GM23338 (cell line): ENCODE measurements at places on chromosomes 7 and 10.
A peak's percentile ranks its signal among the peaks of the same experiment; 100 is the strongest.

DNA sequence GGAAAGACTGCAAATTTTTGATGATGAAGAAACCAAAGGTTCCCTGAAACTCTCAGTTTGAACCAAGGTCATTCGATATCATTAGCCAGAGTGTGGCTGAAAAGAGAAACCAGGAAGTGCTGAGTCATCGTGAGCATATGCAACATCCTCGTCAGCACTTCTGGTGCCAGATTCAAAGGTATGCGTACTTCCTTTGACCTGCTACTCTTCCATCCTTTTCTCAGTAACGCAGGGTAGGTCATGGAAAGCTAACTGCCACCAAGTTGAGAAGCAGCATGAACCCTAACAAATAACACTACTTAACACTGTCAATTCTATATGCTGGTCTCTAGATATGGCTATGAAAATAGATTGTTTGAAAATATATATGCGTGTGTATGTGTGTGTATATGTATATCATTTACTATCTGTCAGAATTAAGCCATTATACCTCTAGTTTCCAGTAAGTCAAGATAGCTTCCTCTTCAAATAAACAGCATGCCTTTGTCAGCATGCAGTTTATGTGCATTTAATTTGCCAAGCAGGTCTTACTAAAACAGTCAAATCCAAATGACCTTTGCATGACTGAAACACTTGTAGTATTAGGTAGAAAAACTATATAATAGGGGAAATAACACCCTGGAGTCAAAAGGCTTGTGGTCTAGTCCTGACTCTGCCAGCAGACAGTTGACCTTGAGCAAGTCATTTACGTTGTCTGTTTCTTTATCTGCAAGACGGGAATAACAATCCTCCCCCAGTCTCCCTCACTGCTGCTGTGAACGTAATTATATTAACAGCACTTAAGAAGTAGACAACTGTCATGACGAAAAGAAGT, 26.4 kb downstream of the CDK6 start:
- DNase-seq, result peak; percentile 81
- H3K36me3 ChIP-seq, result no peaks in the 10 kb centered on the region
- H3K27ac ChIP-seq, result peak overlapping the region; percentile 21; the same call in 1 of the 2 replicates
- peaks cover 38% of the 10 kb centered on the region for H3K4me1 ChIP-seq
- no peaks in the 10 kb centered on the region for H3K27me3 ChIP-seq
- no peak overlapping the region for H3K4me3 ChIP-seq

GRCh38 chr7:151431768-151432311, 8.1 kb downstream of the CRYGN start:
- H3K4me3 ChIP-seq, result no peak overlapping the region
- no peaks in the 10 kb centered on the region; the same call in 1 of the 2 replicates for H3K36me3 ChIP-seq
- no peak for DNase-seq
- no peaks in the 10 kb centered on the region for H3K27me3 ChIP-seq
- H3K4me1 ChIP-seq, result peaks cover 25% of the 10 kb centered on the region
- H3K27ac ChIP-seq, result no peak overlapping the region

- DNase-seq, result peak; percentile 68
- H3K27ac ChIP-seq, result no peak overlapping the region
- H3K36me3 ChIP-seq, result no peaks in the 10 kb centered on the region
- peaks cover 28% of the 10 kb centered on the region for H3K4me1 ChIP-seq
These were observed 1.2 kb downstream of the FLNC start for GRCh38 chr7:128831178-128831993.

- H3K27ac ChIP-seq, result no peak overlapping the region
- H3K27me3 ChIP-seq, result no peaks in the 10 kb centered on the region
- H3K4me3 ChIP-seq, result no peak overlapping the region
- no peak for DNase-seq
- no peaks in the 10 kb centered on the region for H3K36me3 ChIP-seq
These were observed 308.2 kb downstream of the AUTS2 start for GRCh38 chr7:69906283-69906995.

- peak; percentile 15 for DNase-seq
- H3K4me3 ChIP-seq, result no peak overlapping the region
- peaks cover 27% of the 10 kb centered on the region for H3K4me1 ChIP-seq
- peak overlapping the region; percentile 24 for H3K27ac ChIP-seq
- H3K36me3 ChIP-seq, result no peaks in the 10 kb centered on the region
These were observed 7.7 kb downstream of the SLC37A3 start for GRCh38 chr7:140390466-140391190.

- peak; percentile 81 for DNase-seq
- H3K4me3 ChIP-seq, result peak overlapping the region; percentile 47
- no peaks in the 10 kb centered on the region for H3K36me3 ChIP-seq
- H3K27me3 ChIP-seq, result peaks cover 25% of the 10 kb centered on the region
- peaks cover 46% of the 10 kb centered on the region for H3K4me1 ChIP-seq
These were observed 26.0 kb downstream of the LEP start for GRCh38 chr7:128266883-128267594.

DNA sequence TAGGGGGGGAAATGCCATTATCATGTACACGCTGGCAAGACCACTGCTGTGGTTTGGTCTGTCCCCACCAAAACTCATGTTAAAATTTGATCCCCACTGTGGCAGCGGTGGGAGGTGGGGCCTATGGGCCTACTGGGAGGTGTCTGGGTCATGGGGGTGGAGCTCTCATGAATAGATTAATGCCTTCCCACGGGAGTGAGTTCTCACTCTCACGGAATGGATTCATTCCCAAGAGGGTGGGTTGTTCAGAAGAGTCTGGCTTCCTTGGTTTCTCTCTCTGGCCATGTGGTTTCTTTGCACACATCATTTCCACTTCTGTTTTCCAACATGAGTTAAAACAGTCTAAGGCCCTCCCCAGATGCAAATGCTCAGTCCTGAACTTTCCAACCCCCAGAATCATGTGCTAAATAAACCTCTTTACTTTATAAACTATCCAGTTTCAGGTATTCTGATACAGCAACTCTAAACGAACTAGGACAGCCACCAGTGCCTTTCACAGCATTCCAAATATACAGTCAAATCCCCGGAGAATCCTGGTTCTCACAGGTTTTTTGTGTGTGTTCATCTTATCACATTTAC, 44.3 kb downstream of the SMURF1 start:
- H3K4me3 ChIP-seq, result no peak overlapping the region
- H3K27ac ChIP-seq, result peak overlapping the region; percentile 88
- H3K36me3 ChIP-seq, result no peaks in the 10 kb centered on the region
- DNase-seq, result no peak
- peaks cover 33% of the 10 kb centered on the region for H3K4me1 ChIP-seq
- no peaks in the 10 kb centered on the region for H3K27me3 ChIP-seq

- H3K4me1 ChIP-seq, result no peaks in the 10 kb centered on the region; the same call in 1 of the 2 replicates
- no peaks in the 10 kb centered on the region for H3K36me3 ChIP-seq
- DNase-seq, result no peak
- H3K27me3 ChIP-seq, result no peaks in the 10 kb centered on the region
These were observed 38.1 kb downstream of the PRPS1L1 start for GRCh38 chr7:17989546-17989945.

- no peaks in the 10 kb centered on the region for H3K4me1 ChIP-seq
- DNase-seq, result no peak
- H3K36me3 ChIP-seq, result no peaks in the 10 kb centered on the region
- no peaks in the 10 kb centered on the region for H3K27me3 ChIP-seq
- H3K27ac ChIP-seq, result no peak overlapping the region
These were observed 50.7 kb upstream of the GHITM start for GRCh38 chr10:84088626-84089025.

DNA sequence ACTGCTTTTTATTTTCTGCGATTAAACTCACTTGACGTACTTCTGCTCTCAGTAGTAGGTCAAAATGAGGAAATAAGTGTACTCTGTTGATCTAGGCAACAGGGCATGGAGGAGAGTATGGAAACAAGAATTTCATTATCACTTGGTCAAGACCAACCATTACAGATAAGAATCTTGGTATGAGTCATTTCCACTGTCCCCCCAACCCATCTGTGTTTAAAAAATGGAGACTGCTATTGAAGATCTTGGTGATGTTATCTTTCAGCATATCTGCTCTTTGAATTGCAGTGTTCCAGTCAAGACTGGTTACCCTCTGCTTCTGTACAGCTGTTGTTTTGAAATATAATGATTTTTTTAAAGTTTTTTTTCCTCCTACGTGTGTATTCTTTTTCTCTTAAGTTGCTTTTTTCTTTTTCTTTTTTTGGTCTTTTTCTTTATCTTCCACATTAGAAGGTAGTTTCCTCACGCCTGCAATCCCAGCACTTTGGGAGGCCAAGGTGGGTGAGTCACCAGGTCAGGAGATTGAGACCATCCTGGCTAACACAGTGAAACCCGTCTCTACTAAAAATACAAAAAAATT, 11.7 kb downstream of the STAM start:
- H3K4me3 ChIP-seq, result no peak overlapping the region
- H3K27ac ChIP-seq, result no peak overlapping the region
- H3K4me1 ChIP-seq, result peaks cover 43% of the 10 kb centered on the region
- no peaks in the 10 kb centered on the region for H3K27me3 ChIP-seq
- DNase-seq, result no peak
- H3K36me3 ChIP-seq, result peaks cover 6% of the 10 kb centered on the region; the same call in 1 of the 2 replicates

GRCh38 chr7:90951986-90952954, 312.0 kb upstream of the FZD1 start:
- no peak overlapping the region for H3K4me3 ChIP-seq
- H3K27ac ChIP-seq, result no peak overlapping the region
- H3K36me3 ChIP-seq, result no peaks in the 10 kb centered on the region
- H3K4me1 ChIP-seq, result peaks cover 27% of the 10 kb centered on the region
- peak; percentile 60 for DNase-seq
- no peaks in the 10 kb centered on the region for H3K27me3 ChIP-seq

DNA sequence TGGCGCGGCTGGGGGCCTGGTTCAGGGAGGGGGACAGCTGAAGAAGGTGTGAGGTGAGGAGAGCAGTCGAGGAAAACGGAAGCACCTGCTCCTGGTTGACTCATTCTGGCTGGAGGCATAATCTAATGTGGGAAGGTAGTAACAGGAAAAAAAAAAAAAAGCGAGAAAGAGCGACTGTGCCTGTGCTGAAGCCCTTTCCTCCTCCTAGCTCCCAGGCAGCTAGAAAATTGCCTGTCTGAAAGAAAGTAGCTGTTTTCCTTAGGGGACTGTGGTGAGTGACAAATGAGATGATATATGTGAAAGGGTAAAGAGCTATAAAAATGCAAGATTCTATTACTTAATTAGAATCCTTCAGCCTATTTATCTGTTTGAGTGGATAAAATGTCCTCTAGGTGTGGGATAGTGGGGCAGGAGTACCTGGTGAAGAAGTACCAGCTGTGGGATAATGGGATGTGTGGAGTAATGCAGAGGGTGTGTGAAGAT, 4.9 kb upstream of the MEST start:
- no peaks in the 10 kb centered on the region for H3K27me3 ChIP-seq
- 0 out of 2 replicates have a peak, but pooled peaks cover 3% of the 10 kb centered on the region for H3K36me3 ChIP-seq
- H3K27ac ChIP-seq, result no peak overlapping the region
- DNase-seq, result peak; percentile 41

GRCh38 chr7:70698219-70698832, 433.6 kb upstream of the GALNT17 start:
- H3K27ac ChIP-seq, result no peak overlapping the region
- H3K27me3 ChIP-seq, result peaks cover 14% of the 10 kb centered on the region
- peaks cover 59% of the 10 kb centered on the region for H3K4me1 ChIP-seq

- no peak overlapping the region for H3K27ac ChIP-seq
- no peak overlapping the region for H3K4me3 ChIP-seq
- no peak for DNase-seq
- no peaks in the 10 kb centered on the region for H3K36me3 ChIP-seq
- H3K4me1 ChIP-seq, result no peaks in the 10 kb centered on the region
These were observed 48.0 kb upstream of the CAMK2B start for GRCh38 chr7:44373418-44373740.

DNA sequence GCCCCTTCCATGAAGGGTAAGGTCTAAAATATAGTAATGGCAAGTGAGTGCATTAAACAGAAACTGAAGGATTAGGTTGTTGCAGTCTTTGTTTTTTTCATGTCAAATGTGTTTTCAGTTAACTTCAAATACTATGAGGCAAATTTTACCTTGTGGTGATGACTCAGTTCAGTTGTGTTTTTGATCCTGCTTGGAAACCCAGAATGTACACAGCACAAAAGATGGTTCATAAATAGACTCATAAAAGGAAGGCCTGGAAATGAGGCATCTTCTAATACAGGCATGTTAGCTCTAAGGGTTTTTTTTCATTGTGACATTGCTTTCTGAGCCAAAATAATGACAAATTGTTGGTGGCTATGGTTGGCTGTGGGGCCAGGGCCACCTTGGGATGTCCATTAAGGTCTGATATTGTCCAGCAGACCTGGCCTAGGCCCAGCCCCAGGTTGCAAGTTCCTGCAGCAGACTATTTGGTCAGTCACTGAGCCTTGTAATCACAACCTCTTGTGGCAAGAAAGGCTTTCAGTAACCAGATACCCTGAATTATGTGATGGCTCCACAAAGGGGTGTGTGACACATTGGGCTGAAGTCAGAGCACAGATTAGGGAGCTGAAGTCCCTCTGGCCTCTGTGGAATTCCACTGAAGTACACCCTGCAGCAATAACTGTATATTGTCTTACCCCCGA, 69.0 kb upstream of the SAMD8 start:
- DNase-seq, result no peak
- H3K27ac ChIP-seq, result no peak overlapping the region

GRCh38 chr10:113897693-113898618, 43.5 kb downstream of the NHLRC2 start:
- H3K4me3 ChIP-seq, result no peak overlapping the region
- no peak for DNase-seq
- no peaks in the 10 kb centered on the region for H3K27me3 ChIP-seq
- no peak overlapping the region for H3K27ac ChIP-seq
- no peaks in the 10 kb centered on the region for H3K4me1 ChIP-seq

- no peak overlapping the region for H3K4me3 ChIP-seq
- no peaks in the 10 kb centered on the region for H3K27me3 ChIP-seq
- H3K27ac ChIP-seq, result no peak overlapping the region
- no peak for DNase-seq
These were observed 897.1 kb downstream of the GATA3 start for GRCh38 chr10:8951440-8952089.

- no peaks in the 10 kb centered on the region for H3K27me3 ChIP-seq
- 0 out of 2 replicates have a peak, but pooled peaks cover 4% of the 10 kb centered on the region for H3K4me1 ChIP-seq
- H3K4me3 ChIP-seq, result no peak overlapping the region
- H3K36me3 ChIP-seq, result no peaks in the 10 kb centered on the region
- no peak overlapping the region for H3K27ac ChIP-seq
These were observed 103.2 kb downstream of the CXCL12 start for GRCh38 chr10:44281662-44282061.

GRCh38 chr7:155988416-155988815, 176.2 kb upstream of the SHH start:
- no peaks in the 10 kb centered on the region for H3K4me1 ChIP-seq
- no peak for DNase-seq
- H3K27ac ChIP-seq, result no peak overlapping the region
- no peak overlapping the region for H3K4me3 ChIP-seq
- no peaks in the 10 kb centered on the region for H3K27me3 ChIP-seq

DNA sequence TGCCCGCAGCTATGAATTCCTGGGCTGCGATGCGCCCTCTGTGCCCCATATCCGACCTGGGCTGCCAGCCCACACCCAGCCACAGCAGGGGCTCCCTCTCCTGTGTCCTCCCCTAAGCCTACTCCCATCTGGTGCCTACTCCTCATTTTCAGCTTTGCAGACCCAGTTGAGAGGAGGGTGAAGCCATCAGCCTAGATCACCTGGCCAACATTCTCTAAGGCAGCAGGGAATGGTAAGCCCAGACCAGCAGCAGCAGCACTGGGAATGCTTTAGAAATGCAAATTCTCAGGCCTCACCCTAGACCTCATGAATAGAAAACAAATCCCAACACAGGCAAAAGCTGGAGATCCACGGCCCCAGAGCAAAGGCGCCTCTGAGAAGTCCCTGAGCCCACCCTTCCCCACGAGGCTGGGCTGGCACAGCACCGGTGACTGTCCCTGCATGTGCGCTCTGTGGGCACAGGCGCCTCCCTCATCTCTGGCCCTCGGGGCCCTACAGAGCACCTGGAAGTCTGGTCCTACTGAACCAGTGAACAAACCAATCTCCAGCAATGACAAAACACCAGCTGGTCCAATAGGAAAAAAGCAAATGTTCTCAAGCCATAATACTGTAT, 161.4 kb downstream of the GFRA1 start:
- no peak overlapping the region for H3K27ac ChIP-seq
- DNase-seq, result peak; percentile 27
- no peaks in the 10 kb centered on the region for H3K27me3 ChIP-seq
- H3K4me3 ChIP-seq, result no peak overlapping the region
